ENCODE measurements at places on chromosomes 7 and 10.

DNA sequence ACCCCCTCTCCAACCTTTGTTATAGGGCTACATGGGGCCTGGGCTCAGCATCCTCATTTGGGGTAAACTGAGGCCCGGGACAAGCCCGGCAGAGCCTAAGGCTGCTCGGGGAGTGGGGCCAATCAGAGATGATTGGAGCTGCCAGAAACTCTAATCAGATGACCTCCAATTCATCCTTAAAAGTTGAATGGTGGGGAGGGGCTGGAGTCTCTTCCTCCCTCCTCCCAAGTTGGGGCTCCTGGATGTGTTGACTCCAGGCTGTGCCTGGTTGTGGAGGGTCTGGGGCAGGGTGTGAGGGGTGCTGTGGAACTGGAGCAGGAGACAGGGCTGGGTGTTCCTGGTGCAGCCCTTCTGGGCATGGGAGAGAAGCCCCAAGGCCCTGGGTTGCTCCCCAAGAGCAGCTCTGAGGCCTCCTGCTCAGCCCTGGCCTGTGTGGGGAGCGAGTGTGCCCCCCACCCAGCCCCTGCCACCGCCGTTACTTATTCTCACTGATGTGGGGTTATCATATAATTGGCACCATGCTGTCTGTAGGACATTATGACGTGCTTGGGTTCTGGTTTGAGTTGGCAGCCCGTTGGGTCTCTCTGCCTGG lies 2.2 kb downstream of the BHLHA15 start:
- no peak for DNase-seq

- DNase-seq, result peak; percentile 4
These were observed 535 bp downstream of the BTRC start for GRCh38 chr10:101354328-101355071.

GRCh38 chr7:85018498-85018897 lies 168.4 kb downstream of the SEMA3D start:
- no peak for DNase-seq

DNA sequence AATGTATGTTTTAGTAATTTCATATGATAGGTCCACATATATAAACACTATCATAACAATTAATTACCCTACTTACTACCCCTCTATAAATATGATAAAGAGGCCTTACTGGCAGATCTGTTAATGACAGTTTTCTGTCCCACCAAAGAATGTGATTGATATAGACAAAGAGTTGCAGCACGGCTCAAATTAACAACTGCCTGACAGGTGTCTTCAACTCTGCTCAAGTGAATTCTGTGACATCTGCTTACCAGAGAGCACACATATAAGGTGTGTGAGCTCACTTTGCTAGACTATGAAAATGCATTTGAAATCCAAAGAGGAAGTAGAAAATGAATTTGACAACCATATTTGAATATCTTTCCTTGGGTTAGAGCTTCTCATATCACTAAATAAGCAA lies 36.6 kb downstream of the CACNA2D1 start:
- no peak for DNase-seq

- peak; percentile 16 for DNase-seq
These were observed 85.2 kb downstream of the RTKN2 start for GRCh38 chr10:62183442-62183841.

GRCh38 chr7:137316648-137317353 lies 26.7 kb downstream of the PTN start:
- no peak for DNase-seq

DNA sequence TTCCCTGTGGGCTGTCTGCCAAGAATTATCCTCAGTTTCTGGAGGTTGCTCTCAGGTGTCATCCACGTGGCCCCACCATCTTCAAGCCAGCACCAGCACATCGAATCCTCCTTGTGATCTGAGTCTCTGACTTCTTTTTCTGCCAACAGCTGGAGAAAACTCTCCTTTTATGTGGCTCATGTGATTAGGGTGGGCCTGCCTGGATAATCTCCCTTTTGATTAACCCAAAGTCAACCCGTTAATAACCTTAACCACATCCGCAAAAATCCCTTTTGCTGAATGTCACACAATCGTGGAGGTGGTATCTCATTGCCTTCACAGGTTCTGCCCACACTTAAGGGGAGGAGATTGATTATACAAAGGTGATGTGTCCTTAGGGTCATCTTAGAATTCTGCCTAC lies 73.8 kb downstream of the LRGUK start:
- DNase-seq, result no peak

- no peak for DNase-seq
These were observed 72.2 kb upstream of the IL6 start for GRCh38 chr7:22654831-22655230.

- DNase-seq, result no peak
These were observed 6.5 kb downstream of the GDI2 start for GRCh38 chr10:5806745-5807144.

GRCh38 chr10:47317251-47317650 lies 5.0 kb upstream of the GDF2 start:
- no peak for DNase-seq
